ENCODE measurements at places on chromosomes 13 and 19.

DNA sequence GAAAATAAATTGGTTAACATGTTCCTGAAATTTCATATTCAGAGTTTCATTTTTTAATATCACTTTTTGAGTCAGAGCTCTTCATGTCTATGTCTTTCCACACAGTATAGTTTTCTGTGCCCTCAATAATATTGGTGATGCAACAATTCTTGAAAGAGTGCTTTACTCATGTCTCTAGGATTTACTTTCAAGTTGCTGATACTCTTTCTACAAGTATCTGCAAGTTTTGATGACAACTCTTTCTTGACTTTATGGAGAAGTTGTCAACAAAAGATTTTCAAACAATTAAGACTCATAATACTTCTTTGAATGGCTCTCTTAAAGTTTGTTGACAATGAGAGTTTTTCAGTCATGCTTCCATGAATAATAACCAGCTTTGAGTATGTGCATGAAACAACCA, 561.7 kb downstream of the DIAPH3 start:
- DNase-seq, result no peak

GRCh38 chr13:73223372-73223781, 164.6 kb downstream of the KLF5 start:
- no peak for DNase-seq

GRCh38 chr13:80965097-80965496, 624.2 kb upstream of the SPRY2 start:
- no peak for DNase-seq

GRCh38 chr13:110698689-110699088, 7.2 kb downstream of the CARS2 start:
- DNase-seq, result no peak

GRCh38 chr19:1308718-1309117, 23.0 kb downstream of the EFNA2 start:
- no peak for DNase-seq

Data from CD14-positive monocyte (primary cell).